PC-9 (cell line): ENCODE measurements at places on chromosomes 1 and 21. TPM values are rescaled to one million over a fixed set of nuclear protein-coding genes. Genes with fewer than 3 reads are reported as not detected.

DNA sequence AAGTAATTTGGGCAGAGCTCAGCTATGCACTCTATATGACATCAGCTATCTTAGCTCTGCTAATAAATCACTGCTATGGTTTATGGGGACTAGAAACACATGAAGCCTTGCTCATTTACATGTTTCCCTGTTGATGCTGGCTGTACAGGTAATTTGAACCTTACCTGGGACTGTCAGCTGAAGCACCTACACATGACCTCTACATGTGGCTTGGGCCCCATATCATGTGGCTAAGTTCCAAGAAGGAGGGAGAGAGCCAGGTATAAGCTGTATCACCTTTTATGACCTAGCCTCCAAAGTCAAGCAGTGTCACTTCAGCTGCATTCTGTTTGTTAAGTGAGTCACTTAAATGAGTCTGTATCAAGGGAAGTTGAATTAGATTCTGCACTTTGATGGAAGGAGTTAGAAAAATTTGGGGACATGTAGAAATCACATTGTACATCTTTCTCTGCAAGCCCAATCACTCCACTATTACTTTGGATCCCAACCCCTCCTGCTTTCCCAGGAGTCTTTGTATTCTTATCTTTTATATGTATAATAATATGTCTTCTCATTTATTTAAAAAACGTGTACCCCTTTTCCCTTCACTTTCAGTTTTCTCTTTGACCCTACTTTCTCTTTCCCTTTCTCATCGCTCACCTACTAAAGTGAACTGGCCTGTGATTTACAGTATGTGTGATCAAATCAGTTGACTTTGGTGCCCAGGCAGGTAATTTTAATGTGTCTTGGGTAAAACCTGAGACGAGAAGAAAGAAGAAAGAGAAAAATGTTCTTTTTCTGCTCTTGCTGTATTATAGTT, 53.4 kb upstream of the PRKACB start:
- H3K27me3 ChIP-seq, result no peaks in the 10 kb centered on the region
- H3K4me1 ChIP-seq, result peaks cover 18% of the 10 kb centered on the region
- DNase-seq, result no peak
- H3K4me3 ChIP-seq, result no peak overlapping the region
- 0 out of 2 replicates have a peak, but pooled peaks cover 17% of the 10 kb centered on the region for H3K36me3 ChIP-seq
- no peak overlapping the region for H3K27ac ChIP-seq

DNA sequence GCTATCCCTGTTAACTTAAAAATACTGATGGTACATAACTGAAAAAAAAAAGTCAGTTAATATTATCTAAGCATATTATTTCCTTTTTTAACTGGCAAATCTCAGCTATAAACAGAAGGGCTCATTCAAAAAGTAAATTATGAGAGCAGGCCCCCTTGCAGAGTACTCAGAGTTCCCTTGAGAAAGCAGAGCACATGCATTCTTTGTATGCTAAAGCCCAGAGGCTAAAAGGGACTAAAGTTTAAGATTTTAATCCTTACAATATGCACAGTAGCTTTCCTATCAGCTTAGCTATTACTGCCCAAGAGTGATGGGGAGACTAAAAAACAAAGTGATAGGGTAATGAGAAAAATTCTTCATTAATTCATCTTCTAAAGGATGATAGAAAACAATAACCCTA, 18.5 kb downstream of the SLC16A1 start:
- H3K27ac ChIP-seq, result peak overlapping the region; percentile 93
- H3K27me3 ChIP-seq, result no peaks in the 10 kb centered on the region
- H3K36me3 ChIP-seq, result peaks cover 6% of the 10 kb centered on the region; the same call in 1 of the 2 replicates
- DNase-seq, result no peak
- H3K4me1 ChIP-seq, result peaks cover 36% of the 10 kb centered on the region

DNA sequence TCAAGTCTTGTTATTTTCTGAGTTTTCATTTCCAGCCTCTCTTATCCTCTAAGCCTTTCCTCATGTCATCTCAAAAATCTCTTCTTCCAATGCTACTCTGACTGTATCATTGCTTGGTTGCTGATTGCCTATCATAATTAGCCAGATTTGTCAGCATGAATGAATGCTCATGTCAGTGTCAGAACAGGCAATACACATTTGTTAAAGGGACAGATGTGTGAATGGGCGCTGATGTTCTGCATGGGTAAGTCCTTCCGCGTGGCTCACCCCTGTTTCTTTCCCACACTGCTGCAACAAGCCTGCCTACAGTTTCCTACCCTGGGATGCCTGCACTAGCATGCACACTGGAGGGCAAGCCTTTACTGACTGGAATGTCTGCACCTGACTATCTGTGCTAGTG, 100.6 kb downstream of the RHOU start:
- peaks cover 28% of the 10 kb centered on the region for H3K27me3 ChIP-seq
- H3K36me3 ChIP-seq, result no peaks in the 10 kb centered on the region

CSF3R gene
- total RNA-seq, result not detected in 2 replicates

GRCh38 chr1:159142726-159143510, 28.5 kb upstream of the CADM3 start:
- no peaks in the 10 kb centered on the region for H3K36me3 ChIP-seq
- H3K4me3 ChIP-seq, result no peak overlapping the region
- peaks cover 40% of the 10 kb centered on the region for H3K27me3 ChIP-seq
- H3K4me1 ChIP-seq, result no peaks in the 10 kb centered on the region

BARHL2 gene
- not detected in 2 replicates for total RNA-seq

DNA sequence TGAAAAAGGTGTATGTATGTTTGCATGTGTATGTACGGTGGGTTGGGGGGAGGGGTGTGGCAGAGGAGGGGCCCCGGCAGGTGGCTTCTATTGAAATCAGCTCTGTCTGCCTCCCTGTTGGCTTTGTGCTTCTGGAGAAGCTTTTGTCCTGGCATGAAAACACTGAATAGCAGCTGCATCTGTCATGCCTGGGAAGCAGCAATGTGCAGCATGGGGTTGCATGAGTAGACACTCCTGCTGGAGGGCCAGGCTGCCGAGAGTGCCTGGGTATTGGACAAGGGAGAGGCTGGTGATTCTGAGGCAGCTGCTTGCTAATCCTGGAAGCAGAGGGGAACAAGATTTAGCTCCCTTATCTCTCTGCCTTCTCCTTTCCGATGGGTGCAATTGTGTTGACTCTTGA, 20.5 kb downstream of the MAPKAPK2 start:
- H3K27ac ChIP-seq, result no peak overlapping the region
- no peaks in the 10 kb centered on the region for H3K36me3 ChIP-seq
- H3K4me1 ChIP-seq, result peaks cover 31% of the 10 kb centered on the region
- H3K27me3 ChIP-seq, result no peaks in the 10 kb centered on the region
- no peak for DNase-seq
- no peak overlapping the region for H3K4me3 ChIP-seq
